ENCODE measurements at places on chromosomes 3 and 15. TPM values are rescaled to one million over a fixed set of nuclear protein-coding genes. Genes with fewer than 3 reads are reported as not detected.

GRCh38 chr15:70008697-70009290, 88.9 kb downstream of the TLE3 start:
- H3K27ac ChIP-seq: no peak overlapping the region
- peaks cover 86% of the 10 kb centered on the region for H3K27me3 ChIP-seq
- no peaks in the 10 kb centered on the region for H3K36me3 ChIP-seq
- DNase-seq: no peak
- H3K4me3 ChIP-seq: no peak overlapping the region

DNA sequence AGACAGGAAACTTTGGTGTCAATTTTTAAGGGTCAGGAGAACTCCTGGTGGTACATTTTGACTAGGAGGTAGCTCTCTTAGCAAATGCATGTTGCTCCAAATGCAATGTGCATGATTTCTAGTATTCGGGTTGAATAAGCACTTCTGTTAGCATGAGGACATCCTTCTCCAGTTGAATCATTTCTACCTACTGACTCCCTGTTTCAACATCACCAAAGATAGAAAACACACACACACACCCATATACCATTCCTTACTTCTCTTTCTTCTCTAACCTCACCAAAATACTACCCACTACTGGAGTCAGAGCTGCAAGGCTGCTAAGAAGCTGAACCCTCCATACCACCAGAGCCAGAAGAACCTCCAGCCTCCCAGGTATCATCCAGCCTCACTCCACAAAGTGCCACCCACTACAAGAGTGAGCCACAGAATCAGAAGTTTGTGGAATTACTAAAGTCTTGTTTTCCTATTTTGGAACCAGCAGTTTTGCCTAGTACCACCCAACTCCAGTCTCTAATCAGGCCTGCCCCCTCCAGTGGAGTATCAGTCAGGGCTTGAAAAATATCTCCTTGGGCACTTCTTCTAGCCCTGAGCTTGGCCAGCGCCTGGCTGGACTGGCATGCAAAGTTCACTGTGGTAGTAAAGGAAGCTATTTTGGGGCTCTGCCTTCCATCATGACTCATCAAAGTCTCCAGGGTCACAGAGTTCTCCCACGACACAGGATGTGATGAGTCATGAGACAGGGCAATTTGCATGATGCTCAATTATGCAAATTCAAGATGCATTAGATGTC, 110.3 kb downstream of the CYP19A1 start:
- no peak overlapping the region for H3K4me3 ChIP-seq
- no peak overlapping the region for H3K27ac ChIP-seq
- H3K27me3 ChIP-seq: no peaks in the 10 kb centered on the region
- no peak for DNase-seq
- H3K4me1 ChIP-seq: peaks cover 14% of the 10 kb centered on the region
- H3K36me3 ChIP-seq: no peaks in the 10 kb centered on the region

GRCh38 chr3:196740481-196741248, 1.0 kb downstream of the PAK2 start:
- peak overlapping the region; percentile 96 for H3K27ac ChIP-seq
- peak overlapping the region; percentile 79 for H3K4me3 ChIP-seq
- H3K27me3 ChIP-seq: no peaks in the 10 kb centered on the region
- H3K4me1 ChIP-seq: peaks cover 43% of the 10 kb centered on the region
- H3K36me3 ChIP-seq: peaks cover 3% of the 10 kb centered on the region

DNA sequence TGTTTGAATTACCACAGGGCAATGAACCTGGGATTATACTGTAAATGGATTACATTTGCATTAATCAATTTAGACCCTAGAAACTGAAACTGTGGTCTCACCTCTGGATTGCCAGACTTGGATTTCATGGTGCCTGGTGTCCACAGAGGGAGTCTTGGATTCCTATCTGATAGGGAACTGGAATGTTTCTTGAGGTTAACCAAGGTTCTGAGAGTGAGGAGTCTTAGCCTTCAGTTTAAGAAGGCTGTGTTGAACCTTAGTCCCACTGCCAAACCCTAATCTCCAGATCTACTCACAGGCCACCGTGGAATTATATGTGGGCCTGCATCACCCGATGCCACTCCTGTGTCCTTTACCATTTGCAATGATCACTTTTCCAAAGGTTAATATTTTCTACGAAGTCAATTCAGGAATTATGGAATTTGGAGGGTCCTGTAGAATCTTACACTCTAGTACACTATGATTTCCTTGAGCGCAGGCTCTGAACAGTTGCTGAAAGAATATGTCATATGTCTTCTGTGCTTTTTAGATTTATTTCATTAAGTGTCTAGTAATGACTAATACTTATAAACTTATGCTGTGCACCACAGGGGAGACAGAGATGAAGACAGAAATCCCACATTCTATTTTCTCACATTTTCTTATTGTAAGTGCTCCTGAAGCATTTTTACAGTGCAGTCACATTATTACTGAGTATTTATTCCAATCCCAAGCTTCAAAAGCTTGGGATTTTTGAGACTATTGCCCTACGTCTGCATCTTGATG, 87.9 kb downstream of the EFL1 start:
- H3K27me3 ChIP-seq: no peaks in the 10 kb centered on the region
- H3K27ac ChIP-seq: no peak overlapping the region
- no peaks in the 10 kb centered on the region for H3K36me3 ChIP-seq
- DNase-seq: no peak
- H3K4me3 ChIP-seq: no peak overlapping the region
- peaks cover 28% of the 10 kb centered on the region for H3K4me1 ChIP-seq

- peaks cover 8% of the 10 kb centered on the region for H3K4me1 ChIP-seq
- no peak for DNase-seq
- H3K36me3 ChIP-seq: no peaks in the 10 kb centered on the region
- H3K27ac ChIP-seq: no peak overlapping the region
- H3K4me3 ChIP-seq: no peak overlapping the region
Measured at GRCh38 chr3:30305021-30305420, 301.4 kb upstream of the TGFBR2 start.

DNA sequence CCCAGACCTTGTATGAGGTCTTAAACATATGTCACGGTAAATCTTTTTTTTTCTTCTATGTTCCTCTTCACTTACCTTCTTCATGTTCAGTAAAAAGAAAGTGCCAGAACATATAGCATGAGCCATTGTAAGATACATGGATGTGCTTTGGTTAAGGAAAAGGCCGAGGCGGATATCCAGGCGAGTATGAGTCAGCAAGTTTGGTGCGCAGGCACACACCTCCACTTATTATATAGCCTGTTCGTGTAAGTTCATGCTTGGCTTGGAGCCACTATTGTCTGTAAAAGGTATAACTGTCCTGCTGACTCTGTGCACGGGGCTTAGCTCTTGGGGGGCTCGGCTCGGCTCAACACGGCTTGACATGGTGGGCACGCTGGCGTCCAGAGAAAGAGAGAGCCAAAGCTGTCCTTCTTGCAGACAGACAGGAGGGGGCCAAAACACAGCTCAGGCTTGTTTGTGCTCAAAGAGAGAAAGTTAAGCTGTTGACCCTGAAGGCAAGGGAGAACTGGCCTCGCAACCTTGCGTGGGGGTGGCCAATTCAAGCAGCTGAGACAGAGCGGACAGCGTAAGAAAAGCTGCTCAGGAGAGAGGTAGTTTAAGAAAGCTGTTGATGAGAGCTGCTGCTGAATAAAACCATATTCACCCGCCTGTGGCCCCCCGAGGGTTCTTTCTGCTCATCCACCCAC, 251.2 kb downstream of the SLC9A9 start:
- H3K4me3 ChIP-seq: no peak overlapping the region
- H3K27me3 ChIP-seq: no peaks in the 10 kb centered on the region
- H3K36me3 ChIP-seq: no peaks in the 10 kb centered on the region
- no peak overlapping the region for H3K27ac ChIP-seq
- no peak for DNase-seq

GRCh38 chr15:100276506-100276905, 65.3 kb downstream of the ADAMTS17 start:
- DNase-seq: no peak
- no peaks in the 10 kb centered on the region for H3K36me3 ChIP-seq
- no peaks in the 10 kb centered on the region for H3K27me3 ChIP-seq
- no peak overlapping the region for H3K4me3 ChIP-seq
- H3K27ac ChIP-seq: no peak overlapping the region

DNA sequence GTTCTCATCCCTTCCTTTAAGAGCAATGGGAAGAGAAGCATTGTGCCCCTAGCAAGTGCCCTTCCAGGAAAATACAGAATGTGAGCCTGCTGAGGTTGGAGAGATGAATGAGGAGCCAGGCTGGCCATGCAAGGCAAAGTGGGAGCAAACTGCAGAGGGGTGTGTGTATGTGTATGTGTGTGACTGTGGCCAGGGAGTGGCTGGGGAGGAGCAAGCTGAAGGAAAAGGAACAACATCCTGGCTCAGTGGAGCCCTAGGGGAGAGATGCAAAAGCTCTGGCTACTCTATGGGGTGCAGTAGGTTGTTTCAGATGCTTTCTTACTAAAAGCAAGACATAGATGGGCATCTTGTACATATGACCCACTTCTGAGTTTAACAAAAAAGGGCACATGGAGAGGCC, 20.6 kb downstream of the FOXP1 start:
- H3K27ac ChIP-seq: no peak overlapping the region
- peaks cover 13% of the 10 kb centered on the region for H3K4me1 ChIP-seq
- H3K36me3 ChIP-seq: peaks cover 5% of the 10 kb centered on the region
- H3K4me3 ChIP-seq: no peak overlapping the region
- no peaks in the 10 kb centered on the region for H3K27me3 ChIP-seq

- peaks cover 40% of the 10 kb centered on the region for H3K36me3 ChIP-seq
- no peak overlapping the region for H3K4me3 ChIP-seq
- no peaks in the 10 kb centered on the region for H3K27me3 ChIP-seq
- no peak overlapping the region for H3K27ac ChIP-seq
- peaks cover 29% of the 10 kb centered on the region for H3K4me1 ChIP-seq
Measured at GRCh38 chr3:107796791-107797190, 274.0 kb downstream of the BBX start.

- H3K27ac ChIP-seq: no peak overlapping the region
- peaks cover 18% of the 10 kb centered on the region for H3K4me1 ChIP-seq
- DNase-seq: no peak
- peaks cover 100% of the 10 kb centered on the region for H3K27me3 ChIP-seq
Measured at GRCh38 chr3:158097593-158098308, 8.5 kb downstream of the SHOX2 start.

- H3K4me1 ChIP-seq: peaks cover 48% of the 10 kb centered on the region
- DNase-seq: no peak
- H3K27me3 ChIP-seq: no peaks in the 10 kb centered on the region
- no peak overlapping the region for H3K4me3 ChIP-seq
- H3K27ac ChIP-seq: no peak overlapping the region
Measured at GRCh38 chr3:12838179-12838965, 3.0 kb downstream of the RPL32 start.

DNA sequence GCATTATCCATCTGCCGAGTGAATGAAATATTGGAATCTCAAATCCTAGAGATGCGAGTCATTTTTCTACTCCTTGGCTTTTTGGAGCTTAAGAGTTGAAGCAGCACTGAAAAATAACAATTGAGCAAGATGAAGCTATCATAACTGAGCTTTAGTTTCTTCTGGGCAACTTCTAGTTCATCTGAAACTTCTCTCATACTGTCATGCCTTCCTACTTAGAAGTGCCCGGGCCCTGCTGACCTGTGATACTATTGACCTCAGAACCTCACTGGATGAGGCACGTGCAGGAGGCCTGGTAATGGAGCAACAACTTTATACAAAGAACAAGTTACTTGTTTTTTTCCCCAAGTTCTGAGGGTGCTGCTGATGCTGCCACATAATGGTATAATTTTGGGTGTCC, 48.5 kb upstream of the P3H2 start:
- no peak for DNase-seq
- H3K27me3 ChIP-seq: no peaks in the 10 kb centered on the region
- no peaks in the 10 kb centered on the region for H3K36me3 ChIP-seq
- no peak overlapping the region for H3K4me3 ChIP-seq
- H3K4me1 ChIP-seq: no peaks in the 10 kb centered on the region

GRCh38 chr3:182136008-182136910, 424.5 kb downstream of the SOX2 start:
- H3K4me3 ChIP-seq: no peak overlapping the region
- no peak overlapping the region for H3K27ac ChIP-seq
- H3K27me3 ChIP-seq: no peaks in the 10 kb centered on the region
- DNase-seq: no peak

- DNase-seq: no peak
- H3K4me1 ChIP-seq: peaks cover 84% of the 10 kb centered on the region
- H3K27ac ChIP-seq: no peak overlapping the region
- H3K4me3 ChIP-seq: no peak overlapping the region
Measured at GRCh38 chr3:23953523-23953922, 8.4 kb downstream of the NR1D2 start.

GRCh38 chr3:46097691-46098241, 70.5 kb upstream of the XCR1 start:
- peak overlapping the region; percentile 80 for H3K27ac ChIP-seq
- H3K36me3 ChIP-seq: no peaks in the 10 kb centered on the region
- no peak overlapping the region for H3K4me3 ChIP-seq
- no peaks in the 10 kb centered on the region for H3K27me3 ChIP-seq
- no peak for DNase-seq

DNA sequence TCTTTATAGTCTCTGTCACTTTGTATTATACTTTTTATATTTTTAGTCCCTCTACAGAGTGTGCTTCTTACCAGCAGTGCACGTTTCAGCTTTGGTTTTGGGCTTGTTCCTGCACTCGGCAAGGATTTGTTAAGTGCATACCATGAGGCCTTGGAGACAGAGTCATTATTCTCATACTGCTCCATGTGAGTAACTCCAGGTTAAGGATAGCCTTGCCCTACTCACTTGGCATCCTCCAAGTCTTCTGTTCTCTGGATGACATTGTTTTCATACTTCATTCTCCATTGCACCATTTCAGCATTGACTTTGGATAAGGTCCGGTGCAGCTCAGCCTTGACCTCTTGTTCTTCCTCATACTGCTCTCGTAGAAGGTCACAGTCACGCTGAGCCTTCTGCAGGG, 96.4 kb downstream of the MYH15 start:
- DNase-seq: no peak
- H3K4me3 ChIP-seq: no peak overlapping the region
- no peaks in the 10 kb centered on the region for H3K4me1 ChIP-seq
- no peaks in the 10 kb centered on the region for H3K36me3 ChIP-seq
- H3K27ac ChIP-seq: no peak overlapping the region

- H3K4me1 ChIP-seq: peaks cover 53% of the 10 kb centered on the region
- H3K36me3 ChIP-seq: no peaks in the 10 kb centered on the region
- peak within 1 kb of the TSS; percentile 88 for H3K4me3 ChIP-seq
- peaks cover 33% of the 10 kb centered on the region for H3K27me3 ChIP-seq
- H3K27ac ChIP-seq: peak within 1 kb of the TSS; percentile 82
Measured at GRCh38 chr3:185825006-185825638, at the start of gene IGF2BP2. Gene IGF2BP2 (minus strand): TSS chr3:185825042. CDS start chr3:185824960, 82 bp downstream.

DNA sequence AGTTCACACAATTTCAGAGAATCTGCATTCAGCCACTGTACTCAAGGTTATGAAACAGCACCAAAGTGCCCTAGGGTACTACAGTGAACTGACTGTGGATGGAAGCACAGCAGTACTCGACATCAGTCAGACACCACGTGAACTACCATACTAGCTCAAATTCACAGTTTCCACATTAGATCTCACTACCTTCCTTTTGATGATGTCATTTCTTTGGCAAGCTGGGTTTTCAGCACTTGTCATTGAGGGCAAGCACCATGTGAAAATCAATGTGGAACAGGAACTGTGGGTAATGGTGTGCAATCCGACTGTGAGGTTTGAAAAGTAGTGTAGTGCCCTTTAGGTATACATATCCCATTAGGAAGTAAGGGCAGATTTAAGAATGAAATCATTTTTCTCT, 110.5 kb upstream of the BFSP2 start:
- DNase-seq: no peak
- H3K4me3 ChIP-seq: no peak overlapping the region
- H3K27me3 ChIP-seq: no peaks in the 10 kb centered on the region
- H3K4me1 ChIP-seq: peaks cover 13% of the 10 kb centered on the region

SPSB4 gene
- total RNA-seq: 11.2 TPM

CHL1 gene
- total RNA-seq: 8.8 TPM

SH2D7 gene
- total RNA-seq: not detected

C3orf38 gene
- 12.6 TPM for total RNA-seq

PCYT1A gene
- total RNA-seq: 93.6 TPM

FRMD5 gene
- total RNA-seq: 62.4 TPM

TGM4 gene
- total RNA-seq: not detected

Measured in left ventricle myocardium inferior (tissue), 1 donor.